Central memory CD8-positive, alpha-beta T cell (primary cell): ENCODE measurements at places on chromosomes 2 and 18.

DNA sequence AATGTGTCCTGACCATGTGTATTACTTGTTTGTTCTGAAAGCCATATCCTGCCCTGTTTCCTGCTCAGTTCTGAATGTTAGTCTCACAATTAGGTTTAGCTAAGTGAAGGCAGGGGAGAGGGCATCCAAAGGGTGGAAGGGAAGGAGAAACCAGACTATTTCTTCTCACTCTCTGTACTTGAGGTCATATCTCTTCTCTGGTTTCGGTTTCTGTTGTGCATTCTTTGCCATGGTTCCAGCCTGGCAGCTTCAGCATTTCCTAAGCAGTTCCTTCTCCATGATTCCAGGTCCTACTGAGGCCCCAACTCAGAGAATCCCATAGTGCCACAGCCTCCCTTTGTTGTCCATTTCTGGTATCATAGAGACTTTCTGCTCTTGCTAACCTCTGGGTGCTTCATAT, 40.3 kb upstream of the HNMT start:
- DNase-seq = no peak

- no peak for DNase-seq
These were observed 64.1 kb downstream of the KCNJ3 start for GRCh38 chr2:154762638-154763037.

- DNase-seq = no peak
These were observed 68.0 kb downstream of the FAM124B start for GRCh38 chr2:224333726-224334482.

- no peak for DNase-seq
These were observed 439.2 kb upstream of the ACVR2A start for GRCh38 chr2:147405651-147406050.
